ENCODE measurements at places on chromosomes 11 and 22.

DNA sequence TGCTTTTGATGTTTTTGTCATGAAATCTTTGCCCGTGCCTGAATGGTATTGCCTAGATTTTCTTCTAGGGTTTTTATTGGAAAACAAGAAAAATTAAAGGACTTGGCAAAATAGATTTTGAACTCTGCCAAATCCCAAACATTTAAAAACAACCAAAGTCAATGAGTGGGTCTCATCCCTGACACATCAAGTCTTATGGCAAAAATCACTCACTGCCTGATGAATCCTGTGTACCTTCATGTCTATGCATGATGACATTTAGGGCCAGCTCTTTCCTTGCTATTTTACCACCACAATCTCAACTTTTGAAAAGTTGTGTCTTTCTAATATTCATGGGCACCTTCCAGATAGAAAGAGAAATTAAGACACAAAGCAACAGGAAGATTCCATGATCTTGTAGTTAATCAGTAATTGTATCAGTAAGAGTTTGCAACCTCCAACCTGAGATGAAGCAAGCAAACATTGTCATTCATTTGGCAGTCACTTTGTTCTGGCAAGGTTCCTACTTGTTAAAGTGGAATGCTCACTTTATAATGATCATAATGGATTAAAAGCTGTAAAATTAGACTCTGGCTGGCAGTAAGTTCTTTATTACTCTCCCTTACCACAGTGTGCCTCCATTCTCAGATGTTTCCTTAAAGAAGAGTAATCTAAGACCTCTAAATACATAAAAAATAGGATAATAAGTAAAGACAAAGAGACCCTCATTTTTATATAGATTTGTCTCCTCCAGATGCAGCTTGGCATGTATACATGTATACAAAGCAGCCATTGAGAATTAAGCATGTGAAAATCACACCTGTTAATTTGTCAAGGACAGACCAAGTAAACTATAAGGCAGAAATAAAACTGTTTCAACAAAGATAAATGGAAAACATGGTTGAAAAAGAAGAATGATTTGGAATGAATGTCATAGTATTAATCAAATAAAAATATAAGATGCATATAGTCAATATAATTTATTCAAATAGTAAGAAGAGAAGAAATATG is 51.6 kb downstream of the ETS1 start:
- no peak for DNase-seq

DNA sequence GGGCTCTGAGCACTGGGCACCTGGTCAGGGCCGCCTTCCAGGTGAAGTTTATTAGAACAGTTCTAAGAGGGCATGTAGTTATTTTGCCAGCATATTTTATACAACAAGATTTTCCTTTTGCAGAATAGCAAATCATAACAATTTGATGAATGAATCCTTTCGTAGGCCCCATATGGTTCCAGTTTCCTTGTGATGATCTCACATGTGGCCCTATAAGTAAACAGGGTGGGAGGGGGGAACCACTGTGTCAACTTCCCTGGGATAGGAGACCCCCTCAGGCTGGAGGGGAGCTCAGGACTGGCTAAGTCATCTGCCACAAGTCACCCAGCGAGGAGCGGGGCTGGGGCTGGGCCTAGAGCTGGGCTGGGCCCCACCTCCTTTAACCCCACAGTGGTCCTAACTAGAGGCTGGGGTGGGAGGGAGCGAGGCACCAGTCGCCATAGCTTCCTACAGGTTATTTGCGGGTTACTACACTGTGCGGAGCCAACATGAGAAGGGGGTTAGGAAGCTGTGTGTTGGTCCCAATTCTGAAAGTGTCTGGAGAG is 4.2 kb downstream of the FBLN1 start:
- no peak for DNase-seq

- DNase-seq, result no peak
Measured at GRCh38 chr11:126059238-126059781, 3.4 kb downstream of the CDON start.

DNA sequence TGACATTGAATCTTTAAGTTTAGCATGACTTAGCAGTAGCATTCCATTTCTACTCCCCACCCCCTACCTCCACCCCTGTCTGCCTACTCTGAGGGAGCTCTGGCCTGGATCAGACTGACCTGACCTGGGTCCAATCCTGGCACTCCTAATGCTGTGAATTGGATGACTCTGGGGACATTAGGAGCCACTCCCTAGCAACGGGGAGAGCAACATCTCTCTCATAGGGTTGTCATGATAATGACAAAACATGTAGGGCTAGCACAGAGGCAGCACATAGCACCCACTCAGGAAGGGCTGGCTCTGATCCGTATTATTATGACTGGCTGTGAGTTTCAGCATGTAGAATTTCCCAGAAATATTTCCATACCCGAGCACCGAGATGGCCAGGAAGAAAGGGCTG is 40.5 kb downstream of the CABIN1 start:
- DNase-seq, result no peak

- no peak for DNase-seq
Measured at GRCh38 chr11:45830596-45830995, 16.7 kb upstream of the CRY2 start.

GRCh38 chr11:92735039-92735438 is 234.4 kb upstream of the MTNR1B start:
- no peak for DNase-seq

DNA sequence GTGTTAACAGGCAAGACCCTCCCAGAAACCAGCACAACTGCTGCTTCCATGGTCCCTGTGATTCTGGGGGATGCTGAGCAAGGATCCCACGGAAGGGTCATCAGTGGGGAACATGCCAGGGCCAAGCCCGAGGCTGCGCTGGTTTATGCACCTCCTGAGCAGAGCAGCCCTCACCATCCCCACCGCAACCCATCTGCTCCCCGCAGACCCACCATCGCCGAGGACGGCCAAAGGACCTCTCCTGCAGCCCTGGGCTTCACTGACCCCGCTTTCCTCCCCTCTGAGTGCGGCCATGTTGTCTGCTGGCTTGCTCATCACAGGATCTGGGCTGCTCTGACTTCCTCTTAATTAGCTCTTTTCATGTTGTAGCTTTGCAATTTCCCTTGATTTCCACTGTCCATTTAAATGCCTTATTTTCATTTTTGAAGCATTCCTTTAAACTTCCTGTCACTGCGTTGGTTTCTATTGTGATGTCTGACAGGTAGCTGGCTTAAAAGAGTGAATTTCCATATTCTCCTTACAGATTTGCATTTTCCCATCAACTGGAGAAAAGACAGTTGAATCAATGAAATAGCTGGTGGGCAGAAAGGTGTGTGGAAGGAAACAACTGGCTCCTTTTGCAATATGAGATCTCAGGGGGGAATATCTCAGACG is 14.9 kb downstream of the TP53AIP1 start:
- no peak for DNase-seq

DNA sequence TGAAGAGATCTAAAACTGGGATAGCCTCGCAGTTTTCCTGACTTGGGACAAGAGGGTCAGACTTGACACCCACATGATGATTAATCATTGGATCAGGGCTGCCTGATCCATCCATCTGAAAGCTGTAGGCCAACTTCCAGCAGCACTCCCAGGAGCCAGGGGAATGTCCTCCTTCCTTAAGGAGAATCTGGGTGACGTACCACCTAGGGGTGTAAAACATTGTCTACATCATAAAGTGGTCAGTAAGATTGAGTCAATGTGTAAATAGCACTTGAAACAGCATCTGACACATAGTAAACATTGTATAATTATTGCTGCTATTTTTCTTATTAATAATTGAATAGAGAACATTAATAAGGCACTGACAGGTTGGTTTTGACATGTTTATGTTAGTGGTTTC is 392.8 kb downstream of the JRKL start:
- DNase-seq, result no peak

DNA sequence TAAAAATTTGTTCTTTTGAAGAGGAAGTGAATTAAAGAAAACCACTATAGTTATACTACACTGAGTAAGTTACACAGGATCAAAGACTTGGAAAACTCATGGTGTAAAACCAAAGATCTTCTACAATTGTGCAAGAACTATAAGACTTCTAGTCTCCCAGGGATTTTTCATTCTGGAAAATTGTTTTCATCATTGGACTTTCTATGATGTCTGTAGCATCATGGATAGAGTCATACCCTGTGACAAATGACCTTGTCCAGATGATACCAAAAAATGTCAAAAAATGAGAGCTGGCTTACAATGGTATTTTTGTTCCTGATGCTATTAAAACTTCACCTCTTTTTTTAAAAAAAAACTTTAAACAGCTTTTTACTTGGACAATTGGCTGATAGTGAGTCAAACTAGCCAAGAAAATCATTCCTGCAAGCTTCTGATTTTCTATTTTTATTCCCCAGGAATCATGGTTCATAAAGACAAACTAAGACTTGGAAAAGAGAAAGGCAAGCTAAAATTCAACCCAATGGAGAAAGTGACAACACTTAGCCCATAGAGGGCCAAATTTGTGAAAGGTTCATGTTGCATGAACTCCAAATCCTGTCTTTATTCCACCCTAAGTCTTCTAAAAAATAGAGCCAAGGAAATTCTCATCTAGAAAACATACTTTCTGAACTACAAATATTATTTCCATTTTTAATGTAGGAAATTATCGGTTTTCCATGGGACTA is 30.7 kb downstream of the ME3 start:
- no peak for DNase-seq

DNA sequence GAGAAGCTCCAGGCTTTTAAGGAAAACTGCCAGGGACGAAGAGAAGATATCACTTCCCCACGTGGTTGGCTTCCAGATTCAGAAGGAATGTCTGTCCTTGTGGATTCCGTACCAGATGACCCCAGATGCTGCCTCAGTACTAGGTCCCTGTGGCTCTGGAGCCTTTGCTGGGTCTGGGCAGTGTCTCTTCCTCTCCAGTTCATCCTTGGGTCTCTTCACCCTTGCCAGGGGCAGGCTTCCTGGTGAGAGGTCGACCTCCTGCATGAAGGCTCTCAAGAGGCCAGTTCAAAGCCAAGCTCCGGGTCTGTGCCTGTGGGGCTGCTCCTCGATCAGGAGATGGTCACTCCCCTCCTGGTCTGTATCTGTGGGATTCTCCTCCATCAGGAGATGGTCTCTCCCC is 74.7 kb upstream of the B3GAT1 start:
- no peak for DNase-seq

DNA sequence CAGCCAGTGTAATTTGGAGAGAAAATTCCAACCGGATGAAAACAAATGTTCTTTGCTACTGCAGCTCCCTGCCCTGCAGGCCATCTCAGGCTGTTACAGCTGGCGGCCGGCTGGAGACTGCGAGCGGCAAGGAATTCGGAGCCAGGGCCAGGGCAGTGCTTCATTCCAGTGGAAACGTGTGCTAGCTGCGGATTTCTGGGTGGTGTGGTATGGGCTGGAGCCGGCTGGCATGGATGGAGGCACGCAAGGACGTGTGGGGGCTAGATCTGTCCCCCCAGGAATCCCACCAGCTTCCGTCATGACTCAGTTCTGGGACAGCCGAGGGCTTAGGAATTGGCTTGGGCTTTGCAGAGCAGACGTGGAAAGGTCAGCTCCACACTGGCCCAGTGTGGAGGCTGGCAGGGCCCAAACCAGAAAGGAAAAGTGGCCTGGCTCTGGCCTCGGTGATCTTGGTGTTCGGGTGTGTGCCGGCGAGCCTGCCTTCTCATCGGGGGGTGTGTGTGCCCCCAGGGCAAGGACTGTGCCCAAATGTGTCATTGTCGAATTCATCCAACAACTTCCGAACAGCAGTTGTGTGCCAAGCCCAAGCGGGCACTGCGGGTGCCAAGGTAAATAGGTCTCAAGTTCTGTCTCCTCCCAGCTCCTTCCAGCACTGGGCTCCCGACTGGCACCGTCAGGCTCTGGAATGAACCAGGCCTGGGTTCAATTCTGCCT is 48.1 kb upstream of the SHISAL1 start:
- peak; percentile 54 for DNase-seq

DNA sequence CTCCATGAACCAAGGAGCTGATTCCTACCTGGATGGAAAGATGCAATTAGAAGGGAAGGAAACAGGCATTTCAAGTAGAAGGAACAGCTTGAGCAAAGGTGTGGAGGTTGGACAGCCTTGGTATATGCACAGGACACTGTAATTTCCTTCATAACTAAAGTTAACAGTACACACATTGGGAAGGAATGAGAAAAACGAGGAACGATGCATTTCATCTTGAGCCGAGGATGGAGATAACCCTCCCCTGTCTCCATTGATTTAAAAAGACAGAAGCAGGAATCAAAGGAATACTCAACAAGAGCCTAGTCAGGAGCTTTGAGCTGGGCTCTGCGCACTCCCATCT is 2.3 kb upstream of the PRG2 start:
- no peak for DNase-seq

- DNase-seq, result no peak
Measured at GRCh38 chr11:2762451-2762850, 62.7 kb upstream of the KCNQ1OT1 start.

- peak; percentile 71 for DNase-seq
Measured at GRCh38 chr11:69670158-69670845, 4.9 kb downstream of the LTO1 start.

- DNase-seq, result no peak
Measured at GRCh38 chr11:2989551-2989950, 2.6 kb downstream of the NAP1L4 start.

DNA sequence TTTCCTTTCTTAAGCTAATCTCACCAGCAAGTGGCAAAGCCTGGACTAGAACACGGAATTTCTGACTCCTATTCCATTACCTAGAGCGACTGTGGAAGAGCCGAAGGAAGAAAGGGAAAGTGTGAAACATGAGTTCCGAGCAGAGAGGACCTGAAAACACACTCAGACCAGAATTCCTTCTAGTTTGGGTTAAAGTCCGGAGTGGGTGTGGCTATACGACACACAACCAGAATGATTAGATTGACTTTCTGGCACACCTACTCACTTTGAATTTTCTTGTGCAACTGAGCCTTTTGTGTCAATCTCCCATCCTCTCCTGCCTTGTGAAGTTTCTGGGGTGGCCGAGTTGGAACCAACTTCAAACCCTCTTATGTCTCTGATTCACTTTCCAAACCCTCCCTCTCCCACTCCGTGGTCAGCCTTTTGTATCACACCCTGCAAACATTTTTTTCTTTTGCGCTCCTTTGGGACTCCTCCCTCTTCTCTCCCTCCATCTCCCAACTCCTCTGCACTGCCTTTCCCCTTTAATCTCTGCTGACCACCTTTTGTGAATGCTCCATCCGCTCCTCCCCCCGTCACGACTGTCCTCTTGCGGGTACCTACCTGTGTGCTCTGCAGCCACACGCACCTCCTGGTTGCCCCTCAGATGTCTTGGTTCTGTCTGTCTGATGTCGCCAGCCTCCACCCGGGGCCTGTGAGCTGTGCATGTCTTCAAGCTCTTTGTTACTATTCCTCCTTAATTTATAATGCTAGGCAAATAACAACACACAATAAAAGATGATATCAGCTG is 86.3 kb upstream of the BLID start:
- DNase-seq, result peak; percentile 95

- no peak for DNase-seq
Measured at GRCh38 chr11:129743112-129743815, 72.4 kb upstream of the TMEM45B start.

- no peak for DNase-seq
Measured at GRCh38 chr11:116059919-116060318, 555.7 kb upstream of the CADM1 start.

DNA sequence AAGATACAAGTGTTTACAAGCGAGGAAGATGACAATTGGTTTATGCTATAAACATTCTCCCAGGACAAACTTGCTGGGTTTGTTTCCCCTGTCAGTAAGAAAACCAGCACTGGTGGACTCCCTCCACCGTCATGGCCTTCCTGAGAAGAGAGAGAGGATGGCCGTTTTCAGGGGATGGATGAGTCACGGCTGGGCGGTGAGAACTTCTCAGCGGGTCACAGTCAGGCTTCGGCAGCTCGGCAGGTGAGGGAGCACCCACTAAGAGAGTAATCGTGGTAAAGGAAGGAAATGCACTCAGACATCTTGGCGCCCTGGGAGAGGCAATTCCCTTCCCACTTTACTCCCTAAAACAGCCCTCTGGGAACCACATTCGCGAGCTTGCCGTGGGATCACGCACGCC is 83.9 kb downstream of the NCAM1 start:
- no peak for DNase-seq

Measured in fibroblast of lung (primary cell).